ENCODE measurements at places on chromosomes 12 and 14. TPM values are rescaled to one million over a fixed set of nuclear protein-coding genes. Genes with fewer than 3 reads are reported as not detected.

DNA sequence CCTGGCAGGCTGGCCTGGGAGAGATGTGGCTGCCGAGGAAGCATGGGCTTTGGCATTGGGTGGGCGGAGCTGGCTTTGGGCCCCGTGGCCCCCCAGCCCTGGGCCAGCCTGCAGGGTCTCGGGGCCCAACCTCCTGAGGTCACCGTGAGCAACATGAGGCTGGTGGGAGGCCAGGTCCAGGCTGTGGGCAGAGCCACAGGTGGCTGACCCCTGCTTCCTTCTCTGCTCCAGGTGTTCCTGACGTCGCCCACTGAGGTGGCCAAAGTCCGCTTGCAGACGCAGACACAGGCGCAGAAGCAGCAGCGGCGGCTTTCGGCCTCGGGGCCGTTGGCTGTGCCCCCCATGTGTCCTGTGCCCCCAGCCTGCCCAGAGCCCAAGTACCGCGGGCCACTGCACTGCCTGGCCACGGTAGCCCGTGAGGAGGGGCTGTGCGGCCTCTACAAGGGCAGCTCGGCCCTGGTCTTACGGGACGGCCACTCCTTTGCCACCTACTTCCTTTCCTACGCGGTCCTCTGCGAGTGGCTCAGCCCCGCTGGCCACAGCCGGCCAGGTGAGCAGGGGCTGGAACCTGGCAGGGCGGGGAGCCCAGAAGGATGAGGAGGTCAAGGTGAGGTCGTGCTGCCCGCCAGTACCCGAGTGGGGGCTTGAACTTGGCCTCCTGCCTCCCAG lies 5.5 kb downstream of the SLC25A47 start:
- H3K27me3 ChIP-seq, result no peaks in the 10 kb centered on the region
- DNase-seq, result no peak
- no peak overlapping the region for H3K4me3 ChIP-seq
- H3K36me3 ChIP-seq, result no peaks in the 10 kb centered on the region

DNA sequence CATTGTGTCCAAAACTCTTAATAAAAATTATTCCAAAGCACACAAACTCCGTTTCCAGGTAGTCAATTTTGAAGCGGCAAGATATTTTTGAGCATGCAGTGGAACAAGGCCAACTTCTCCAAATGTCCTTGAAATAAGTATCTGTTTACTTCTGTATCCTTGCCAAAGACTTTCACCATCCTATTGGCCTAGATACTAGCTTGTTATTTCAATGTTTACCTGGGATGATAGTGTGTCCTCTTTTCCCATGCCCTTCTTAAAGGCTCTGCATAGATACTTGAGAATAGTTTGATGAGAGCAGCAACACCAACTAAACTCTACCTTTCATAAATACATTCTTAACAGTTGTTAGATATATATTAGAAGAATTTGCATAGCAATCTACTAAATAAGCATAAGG lies 160.9 kb downstream of the KCNC2 start:
- H3K4me1 ChIP-seq, result no peaks in the 10 kb centered on the region
- H3K27me3 ChIP-seq, result no peaks in the 10 kb centered on the region
- H3K4me3 ChIP-seq, result no peak overlapping the region
- H3K36me3 ChIP-seq, result no peaks in the 10 kb centered on the region

The CLEC9A gene
- total RNA-seq, result not detected

The IFNG-AS1 gene
- total RNA-seq, result 1.8 TPM

GRCh38 chr14:54480830-54481562 lies 7.8 kb downstream of the GMFB start:
- H3K27me3 ChIP-seq, result no peaks in the 10 kb centered on the region
- H3K4me3 ChIP-seq, result no peak overlapping the region
- no peak overlapping the region for H3K27ac ChIP-seq
- peaks cover 3% of the 10 kb centered on the region for H3K4me1 ChIP-seq

- no peaks in the 10 kb centered on the region for H3K4me1 ChIP-seq
- H3K27ac ChIP-seq, result no peak overlapping the region
- H3K27me3 ChIP-seq, result no peaks in the 10 kb centered on the region
- no peak overlapping the region for H3K4me3 ChIP-seq
Observed at GRCh38 chr14:61866932-61867920, 105.0 kb downstream of the SNAPC1 start.

DNA sequence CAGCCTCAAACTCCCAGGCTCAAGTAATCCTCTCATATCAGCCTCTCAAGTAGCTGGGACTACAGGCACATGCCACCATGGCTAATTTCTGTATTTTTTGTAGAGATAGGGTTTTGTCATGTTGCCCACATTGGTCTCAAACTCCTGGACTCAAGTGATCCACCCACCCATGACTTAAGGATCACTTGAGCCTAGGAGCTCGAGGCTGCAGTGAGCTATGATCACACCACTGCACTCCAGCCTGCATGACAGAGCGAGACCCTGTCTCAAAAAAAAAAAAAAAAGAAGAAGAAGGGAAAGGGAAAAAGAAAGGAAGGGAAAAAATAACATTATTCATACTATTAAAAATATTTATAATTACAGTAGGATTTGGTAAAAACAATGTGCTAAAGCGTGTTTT lies 19.2 kb downstream of the EPS8 start:
- no peak overlapping the region for H3K27ac ChIP-seq
- no peak overlapping the region for H3K4me3 ChIP-seq
- H3K4me1 ChIP-seq, result no peaks in the 10 kb centered on the region

DNA sequence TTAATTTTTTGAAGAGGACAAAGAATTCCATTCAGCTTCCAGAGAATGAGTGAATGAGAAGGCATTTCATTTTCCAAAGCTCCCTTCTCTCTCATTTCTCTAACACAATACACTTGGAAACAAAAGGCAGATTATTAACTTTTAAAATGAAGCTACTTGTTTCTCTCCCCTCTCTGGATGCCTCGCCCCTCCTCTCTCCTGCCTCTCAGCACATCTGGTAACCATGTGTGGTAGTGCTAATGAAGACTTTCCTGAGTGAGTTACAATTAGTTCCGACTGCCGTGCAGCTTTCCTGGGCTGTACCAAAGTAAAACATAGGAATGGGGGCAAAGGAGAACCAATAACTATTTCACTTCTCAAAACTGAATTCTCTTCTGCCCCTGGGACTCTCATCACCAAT lies 84.7 kb upstream of the SOX5 start:
- H3K4me3 ChIP-seq, result no peak overlapping the region
- no peaks in the 10 kb centered on the region for H3K4me1 ChIP-seq
- H3K27me3 ChIP-seq, result no peaks in the 10 kb centered on the region

The PRH2 gene
- total RNA-seq, result not detected

DNA sequence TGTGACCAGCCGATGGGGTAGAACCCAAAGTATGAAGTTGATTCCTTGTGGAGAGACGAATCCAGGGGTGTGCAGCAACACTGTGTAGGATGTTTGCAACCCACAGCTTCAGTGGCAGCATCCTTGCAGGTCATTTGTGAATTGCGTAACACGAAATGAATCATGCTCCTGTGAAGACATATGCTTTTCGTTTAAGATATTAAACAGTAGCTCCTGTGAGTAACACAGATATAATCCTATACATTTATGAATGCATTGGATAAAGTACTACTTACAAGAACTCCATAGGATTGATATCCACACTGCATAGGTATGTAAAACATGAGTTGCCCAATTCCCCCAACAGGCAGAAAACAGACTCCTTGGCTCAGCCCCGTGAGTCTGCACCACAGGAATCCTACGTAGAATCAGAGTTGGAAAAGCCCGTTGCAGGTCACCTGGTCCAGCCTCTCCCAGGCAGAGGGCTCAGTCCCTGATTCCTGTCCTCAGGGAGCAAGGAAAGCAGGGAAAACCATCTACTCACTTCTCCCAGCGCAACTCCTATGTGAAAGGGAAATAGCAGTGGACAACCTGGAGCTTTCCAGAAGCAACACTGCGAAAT lies 75.8 kb downstream of the GPATCH2L start:
- H3K36me3 ChIP-seq, result no peaks in the 10 kb centered on the region
- H3K27me3 ChIP-seq, result no peaks in the 10 kb centered on the region
- no peak overlapping the region for H3K27ac ChIP-seq

DNA sequence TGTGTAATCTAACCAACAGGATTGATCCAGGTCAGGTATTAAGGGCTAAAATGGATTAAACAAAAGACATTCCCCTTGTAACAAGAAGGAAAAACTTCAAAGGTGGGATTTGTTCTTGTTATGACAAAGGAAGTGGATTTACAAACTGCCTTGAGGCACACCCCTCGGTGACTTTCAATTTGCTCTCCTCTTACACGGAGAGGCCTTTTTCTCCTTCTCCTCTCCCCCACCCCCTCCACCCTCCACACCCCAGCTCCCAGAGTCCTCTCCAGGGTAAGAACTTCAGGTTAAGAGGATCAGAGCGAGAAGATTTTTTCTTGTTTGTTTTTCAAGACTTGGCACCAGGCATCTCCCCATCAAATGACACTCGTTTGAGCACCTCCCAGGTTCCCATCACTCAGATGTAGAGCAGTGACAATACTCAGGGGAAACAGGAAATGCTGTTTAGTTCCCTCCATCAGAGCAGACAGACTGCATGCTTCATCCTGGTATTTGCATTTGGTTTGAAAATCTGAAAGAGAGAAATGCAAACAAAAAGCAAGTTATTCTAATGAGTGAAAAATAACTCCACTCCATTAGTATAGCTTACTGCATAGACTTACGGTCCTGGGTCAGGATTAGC lies 77.6 kb upstream of the TMEM260 start:
- no peak overlapping the region for H3K4me3 ChIP-seq
- no peaks in the 10 kb centered on the region for H3K36me3 ChIP-seq
- no peak overlapping the region for H3K27ac ChIP-seq
- no peaks in the 10 kb centered on the region for H3K4me1 ChIP-seq

- no peak overlapping the region for H3K27ac ChIP-seq
- no peaks in the 10 kb centered on the region for H3K27me3 ChIP-seq
- H3K4me3 ChIP-seq, result no peak overlapping the region
- no peaks in the 10 kb centered on the region for H3K36me3 ChIP-seq
Observed at GRCh38 chr12:103596981-103597380, 9.9 kb downstream of the STAB2 start.

The PTGER2 gene
- total RNA-seq, result 15.2 TPM

The SOX5 gene
- not detected for total RNA-seq

- no peaks in the 10 kb centered on the region for H3K36me3 ChIP-seq
- no peaks in the 10 kb centered on the region for H3K27me3 ChIP-seq
- peaks cover 4% of the 10 kb centered on the region for H3K4me1 ChIP-seq
- H3K4me3 ChIP-seq, result no peak overlapping the region
- no peak overlapping the region for H3K27ac ChIP-seq
Observed at GRCh38 chr12:54749191-54749818, 101.1 kb upstream of the DCD start.

DNA sequence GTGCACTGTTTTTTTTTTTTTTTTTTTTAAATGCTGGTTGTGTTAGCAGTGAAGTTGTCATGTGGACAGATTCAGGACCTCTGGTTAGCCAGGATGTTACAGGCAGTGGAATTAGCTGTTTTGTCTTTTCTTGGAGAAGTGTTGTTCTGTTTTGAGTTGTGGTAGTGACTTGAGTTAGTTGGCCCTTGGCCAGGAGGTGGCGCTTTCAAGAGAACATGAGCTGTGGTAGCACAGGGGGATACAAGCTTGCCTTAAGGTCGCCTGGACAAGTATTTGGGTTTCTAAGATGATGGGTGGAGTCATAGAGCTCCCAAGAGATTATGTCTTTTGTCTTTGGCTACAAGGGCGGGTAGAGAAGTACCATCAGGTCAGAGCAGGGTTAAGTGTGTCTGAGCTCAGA lies 33.3 kb upstream of the CCDC198 start:
- H3K4me3 ChIP-seq, result no peak overlapping the region
- no peak for DNase-seq
- no peaks in the 10 kb centered on the region for H3K36me3 ChIP-seq
- no peaks in the 10 kb centered on the region for H3K4me1 ChIP-seq
- H3K27me3 ChIP-seq, result no peaks in the 10 kb centered on the region

Data from naive thymus-derived CD4-positive, alpha-beta T cell (primary cell).